ENCODE measurements at places on chromosomes 6 and 20.

- peak; percentile 41 for DNase-seq
Observed at GRCh38 chr6:136786658-136787057, 5.6 kb downstream of the MAP3K5 start.

GRCh38 chr6:43943099-43943766, 173.2 kb downstream of the VEGFA start:
- no peak for DNase-seq

- DNase-seq, result peak; percentile 83
Observed at GRCh38 chr6:13908955-13909381, 15.8 kb upstream of the RNF182 start.

DNA sequence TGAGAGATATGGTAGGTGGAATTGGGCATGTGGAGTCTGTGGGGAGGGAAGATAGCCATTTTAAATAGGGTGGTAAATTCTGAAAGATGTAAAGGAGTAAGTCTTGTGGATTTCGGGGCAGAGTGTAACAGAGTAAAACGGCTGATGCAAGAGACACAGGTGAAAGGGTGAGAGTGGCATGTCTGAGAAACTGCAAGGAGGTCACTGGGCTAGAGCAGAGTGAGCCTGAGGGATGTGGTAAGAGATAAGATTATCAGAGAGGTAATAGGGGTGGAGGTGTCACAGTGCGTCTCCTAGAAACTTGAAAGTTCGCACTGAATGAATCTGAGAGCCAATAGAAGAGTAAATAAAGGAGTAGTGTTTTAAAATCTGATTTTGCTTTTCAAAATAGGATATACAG, 308.1 kb downstream of the EPM2A start:
- no peak for DNase-seq

DNA sequence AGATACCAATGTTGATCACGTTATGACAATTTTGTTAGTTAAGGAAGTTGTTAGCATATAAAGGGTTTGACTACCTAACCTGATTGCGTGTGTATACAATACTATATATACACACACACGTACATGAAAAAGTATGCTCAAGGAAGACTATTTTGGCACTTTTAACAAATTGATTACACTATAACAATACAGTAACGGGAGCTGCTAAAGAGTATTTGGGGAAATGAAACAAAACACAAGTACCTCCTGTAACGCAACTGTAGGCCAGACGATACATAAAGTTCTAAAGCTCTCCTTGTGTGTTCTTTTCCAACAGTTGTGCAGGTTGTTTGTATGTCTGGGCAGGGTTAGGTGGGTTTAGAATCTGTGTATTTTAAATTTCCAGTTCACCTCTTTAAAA, 98.7 kb downstream of the PLEKHG1 start:
- DNase-seq, result no peak

DNA sequence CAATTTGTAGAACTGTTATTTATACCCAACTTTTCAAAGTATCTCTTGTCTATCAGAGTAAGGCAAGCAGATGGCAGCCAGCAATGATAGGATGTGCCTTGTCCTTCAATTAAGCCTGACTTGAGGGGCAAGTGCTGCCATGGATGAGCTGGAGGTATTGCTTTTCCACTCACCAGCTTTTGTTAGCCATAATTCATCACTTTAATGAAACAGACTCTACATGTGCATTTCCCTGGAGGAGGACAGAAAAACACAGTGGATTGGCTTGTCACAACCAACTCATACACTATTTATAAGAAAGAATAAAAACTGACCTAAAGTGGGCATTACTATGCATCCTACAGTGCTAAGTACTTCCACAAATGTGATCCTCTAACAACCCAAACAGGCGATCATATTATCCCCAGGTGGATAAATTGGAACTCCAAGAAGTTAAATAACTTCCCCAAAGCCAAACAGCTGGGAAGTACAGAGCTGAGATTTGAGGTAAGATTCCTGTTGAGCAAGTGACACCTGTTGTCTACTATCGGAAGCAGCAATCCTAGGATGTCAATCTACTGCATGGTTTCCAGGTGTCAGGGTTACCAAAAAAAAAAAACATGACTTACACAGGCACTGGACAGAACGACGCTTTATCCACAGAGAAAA, 73.9 kb upstream of the NRSN1 start:
- DNase-seq, result no peak

- no peak for DNase-seq
Observed at GRCh38 chr6:71392276-71392675, 103.7 kb downstream of the OGFRL1 start.

DNA sequence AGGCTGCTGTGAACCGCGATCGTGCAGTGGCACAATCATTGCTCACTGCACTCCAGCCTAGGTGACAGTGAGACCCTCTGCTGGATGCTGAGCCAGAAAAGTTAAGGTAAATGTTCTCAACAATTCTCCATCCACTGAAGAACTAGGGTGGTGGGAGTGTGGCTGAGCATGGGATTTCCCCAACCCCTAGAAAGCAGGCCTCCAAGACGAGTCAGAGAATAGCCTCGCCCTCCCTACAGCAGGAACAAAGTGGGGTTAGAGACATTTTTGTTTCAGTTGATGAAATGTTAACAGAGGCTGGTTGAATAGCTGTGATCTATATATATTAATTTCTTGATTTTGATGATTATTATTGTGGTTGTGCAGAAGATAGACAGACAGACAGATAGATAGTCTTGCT, 6.1 kb upstream of the ALDH8A1 start:
- DNase-seq, result no peak

- peak; percentile 65 for DNase-seq
Observed at GRCh38 chr20:4896971-4897497, 104.3 kb downstream of the SLC23A2 start.

- DNase-seq, result no peak
Observed at GRCh38 chr6:49142421-49143151, 320.5 kb downstream of the MMUT start.

DNA sequence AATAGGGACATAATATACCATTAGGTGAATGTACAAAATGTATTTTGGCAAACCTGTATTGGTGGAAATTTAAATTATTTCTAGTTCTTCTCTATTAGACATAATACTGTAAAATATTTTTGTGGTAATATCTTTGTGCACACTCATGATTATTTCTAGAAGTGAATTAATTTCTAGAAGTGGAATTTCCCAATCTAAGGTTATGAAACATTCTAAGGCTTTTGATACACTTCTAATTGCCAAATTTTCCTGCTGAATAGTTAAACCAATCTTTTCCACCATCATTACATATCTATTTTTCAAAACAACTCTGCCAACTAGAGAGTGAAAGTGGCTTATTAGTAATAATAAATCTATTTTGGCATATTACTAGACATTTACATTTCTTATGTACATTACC, 1.8 kb upstream of the CCND3 start:
- no peak for DNase-seq

DNA sequence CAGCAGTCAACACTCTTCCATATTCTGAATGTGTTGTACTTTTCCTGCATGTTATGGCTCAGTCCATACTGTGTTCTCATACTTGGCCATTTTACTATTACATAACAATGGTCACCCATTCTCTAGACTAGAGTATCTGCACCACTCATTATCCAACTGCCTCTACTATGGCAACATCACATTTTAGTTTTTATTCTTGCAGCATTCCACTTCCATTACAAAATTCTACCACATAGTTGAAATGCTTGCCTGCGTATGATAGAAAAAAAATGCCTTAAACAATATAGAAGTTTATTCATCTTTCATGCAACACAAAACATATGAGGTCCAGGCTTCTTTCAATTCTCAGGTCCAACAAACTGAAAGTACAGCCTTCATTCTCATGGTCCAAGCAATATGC, 128.0 kb downstream of the TENT5A start:
- DNase-seq, result no peak

DNA sequence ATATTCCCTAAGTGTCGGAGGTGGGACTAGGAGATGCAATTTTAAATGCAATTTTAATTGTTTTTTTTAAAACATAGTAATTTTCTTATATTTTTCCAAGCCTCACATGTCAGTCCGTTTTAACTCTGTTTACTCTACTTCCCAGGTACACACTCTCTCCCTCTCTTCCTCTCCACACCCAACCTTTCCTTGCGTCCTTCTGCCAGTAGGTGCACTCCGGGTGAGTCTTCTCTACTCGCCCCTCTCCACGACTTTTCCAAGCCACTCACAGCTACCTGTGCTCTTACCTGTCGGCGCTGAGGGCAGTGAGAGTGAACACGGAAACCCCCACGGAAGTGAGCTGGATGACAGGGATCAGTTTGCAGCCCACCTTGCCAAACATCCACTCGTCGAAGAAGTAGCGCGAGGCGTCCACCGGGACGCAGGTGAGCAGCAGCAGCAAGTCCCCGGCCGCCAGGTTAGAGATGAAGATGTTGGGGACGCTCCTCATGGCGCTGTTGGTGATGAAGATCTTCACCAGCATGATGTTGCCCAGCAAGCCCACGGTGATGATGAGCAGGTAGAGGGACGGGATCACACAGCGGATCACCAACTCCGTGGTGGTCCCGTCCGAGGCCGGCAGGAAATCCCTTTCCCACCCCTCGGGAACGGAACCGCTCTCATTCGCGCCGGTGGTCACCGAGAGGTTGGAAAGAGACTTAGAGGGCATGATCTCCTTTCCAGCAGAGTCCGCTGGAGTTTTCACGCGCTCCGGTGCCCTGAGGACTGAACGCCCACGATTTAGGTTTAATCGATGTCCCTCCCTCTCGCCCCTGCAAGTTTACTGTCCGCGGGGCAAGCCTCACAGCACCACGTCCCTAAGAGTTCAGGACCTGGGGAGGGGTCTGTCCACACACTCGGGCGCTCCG, 44.5 kb upstream of the GJE1 start:
- DNase-seq, result no peak

- DNase-seq, result peak; percentile 79
Observed at GRCh38 chr6:116370760-116371119, at the start of gene DSE. Gene DSE, plus strand, starts transcription at chr6:116370947. Its CDS starts 28,304 bp downstream, at chr6:116399251.

DNA sequence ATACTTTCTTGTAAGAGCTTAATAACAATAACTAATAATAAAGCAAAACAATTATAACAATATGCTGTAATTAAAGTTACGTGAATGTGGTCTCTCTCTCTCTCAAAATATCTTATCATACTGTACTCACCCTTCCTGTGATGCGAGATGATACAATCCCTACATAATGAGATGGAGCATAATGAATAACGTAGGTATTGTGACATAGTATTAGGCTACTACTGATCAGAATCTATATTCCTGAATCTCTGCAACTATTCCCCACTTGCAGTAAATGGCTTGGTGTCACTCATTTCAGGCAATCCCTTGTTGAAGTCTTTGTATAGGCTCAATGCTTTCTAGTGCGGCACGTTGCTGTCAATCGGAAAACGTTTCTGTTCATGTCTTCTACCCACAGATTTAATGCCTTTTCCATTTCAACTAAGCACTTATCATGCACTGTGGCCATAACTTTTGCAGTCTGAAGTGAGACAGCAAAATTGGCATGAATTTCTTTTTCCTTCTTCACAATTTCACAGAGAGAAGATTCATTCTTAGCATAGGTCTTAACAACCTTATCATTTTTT, 32.3 kb downstream of the MOXD1 start:
- DNase-seq, result no peak

DNA sequence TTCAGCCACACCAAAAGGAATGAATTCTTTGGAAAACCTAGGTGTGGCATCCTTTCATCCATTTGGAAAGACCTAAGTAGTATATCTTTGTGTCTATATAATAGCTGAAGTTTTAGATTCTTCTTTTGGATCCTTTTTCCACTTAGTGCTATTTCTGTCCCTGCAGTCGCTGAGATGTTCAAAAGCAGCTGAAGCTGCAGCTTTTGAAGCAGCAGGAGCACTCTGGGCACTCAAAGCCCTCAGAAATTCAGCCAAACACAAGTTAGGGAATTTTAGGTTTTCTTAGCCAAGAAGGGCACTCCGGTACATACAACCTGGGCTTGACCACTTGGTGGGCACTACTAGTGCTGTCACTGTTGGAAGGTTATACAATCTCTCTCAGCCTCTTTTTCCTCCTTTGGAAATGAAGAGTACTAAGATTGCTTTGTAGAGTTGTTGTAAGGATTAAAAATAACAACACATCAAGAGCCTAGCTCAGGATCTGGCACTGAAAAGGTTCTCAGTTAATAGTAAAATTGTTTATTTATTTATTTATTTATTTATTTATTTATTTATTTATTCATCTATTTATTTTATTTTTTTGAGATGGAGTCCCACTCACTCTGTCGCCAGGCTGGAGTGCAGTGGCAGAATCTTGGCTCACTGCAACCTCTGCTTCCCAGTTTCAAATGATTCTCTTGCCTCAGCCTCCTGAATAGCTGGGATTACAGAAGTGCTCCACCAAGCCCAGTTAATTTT, 71.9 kb upstream of the SLC22A16 start:
- no peak for DNase-seq

DNA sequence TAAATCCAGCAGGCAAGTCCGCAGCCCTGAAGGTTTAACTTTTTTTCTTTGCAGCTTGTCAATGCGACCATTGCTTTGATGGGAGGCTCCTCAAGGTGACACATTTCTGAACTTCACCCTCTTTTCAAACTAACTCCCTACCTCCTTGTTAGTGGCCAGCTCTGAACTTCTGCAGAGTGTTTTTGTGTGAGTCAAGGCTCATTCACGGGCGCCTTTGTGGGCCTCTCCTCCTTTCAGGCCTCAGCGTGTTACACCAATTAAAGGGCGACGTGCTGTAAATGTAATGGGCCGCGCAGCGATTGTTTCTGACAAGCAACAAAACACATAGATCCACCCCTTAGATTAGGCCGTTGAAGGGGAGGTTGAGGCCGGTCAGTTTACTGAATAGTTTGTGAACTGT, 45.5 kb upstream of the NR2E1 start:
- no peak for DNase-seq

DNA sequence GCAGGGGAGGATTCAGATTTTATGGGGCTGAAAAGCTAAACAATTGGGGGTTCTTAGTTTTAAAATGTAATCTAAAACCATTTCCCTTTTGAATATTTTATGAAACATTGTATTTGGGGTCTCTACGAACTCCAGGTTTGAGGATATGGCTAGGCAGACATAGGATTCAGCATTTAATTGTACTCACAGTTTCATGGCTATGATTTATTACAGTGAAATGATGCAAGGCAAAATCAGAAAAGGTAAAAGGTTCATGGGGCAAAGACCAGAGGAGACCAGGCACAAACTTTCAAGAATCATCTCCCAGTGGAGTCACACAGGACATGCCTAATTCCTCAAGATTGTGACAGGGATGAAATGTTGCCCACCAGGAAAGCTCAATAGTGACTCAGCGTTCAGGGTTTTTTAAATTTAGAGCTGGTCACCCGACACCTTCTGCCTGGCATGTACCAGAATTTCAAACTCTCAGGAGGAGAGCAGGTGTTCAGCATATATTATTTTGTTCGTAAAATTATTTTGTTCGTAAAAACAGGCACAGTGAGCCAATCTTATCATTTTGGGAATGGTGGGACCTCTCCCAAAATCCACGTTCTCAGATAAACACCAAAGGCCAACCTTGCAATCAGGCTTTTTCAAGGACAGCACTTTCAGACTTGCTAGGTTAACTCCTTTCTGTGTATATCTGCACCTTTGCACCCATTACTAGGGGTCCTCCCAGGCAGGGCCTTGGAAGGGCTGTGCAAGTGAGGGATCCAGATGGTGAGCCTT, 270.3 kb downstream of the NKAIN2 start:
- DNase-seq, result no peak

- DNase-seq, result no peak
Observed at GRCh38 chr6:63140692-63141318, 70.5 kb upstream of the FKBP1C start.

All from NB4 (cell line).